ENCODE measurements at places on chromosomes 13 and 19. TPM values are rescaled to one million over a fixed set of nuclear protein-coding genes. Genes with fewer than 3 reads are reported as not detected.

ZC3H13 gene
- total RNA-seq: 13.0 TPM

SEMA6B gene
- total RNA-seq: 0.37 TPM

SPRY2 gene
- total RNA-seq: 11.3 TPM

RNASEH2B gene
- total RNA-seq: 33.1 TPM

ZNF382 gene
- 6.4 TPM for total RNA-seq
